CD4-positive, CD25-positive, alpha-beta regulatory T cell (primary cell): ENCODE measurements at places on chromosomes 12 and 14. TPM values are rescaled to one million over a fixed set of nuclear protein-coding genes. Genes with fewer than 3 reads are reported as not detected.

- H3K27ac ChIP-seq: no peak overlapping the region
- no peaks in the 10 kb centered on the region for H3K27me3 ChIP-seq
- DNase-seq: no peak
- H3K36me3 ChIP-seq: no peaks in the 10 kb centered on the region
Measured at GRCh38 chr14:101060171-101060601, 156.7 kb upstream of the RTL1 start.

GRCh38 chr14:105018414-105018813, 2.5 kb downstream of the CDCA4 start:
- no peak overlapping the region for H3K27ac ChIP-seq
- H3K4me1 ChIP-seq: peaks cover 62% of the 10 kb centered on the region
- H3K36me3 ChIP-seq: no peaks in the 10 kb centered on the region
- H3K4me3 ChIP-seq: peak overlapping the region; percentile 26
- DNase-seq: no peak
- no peaks in the 10 kb centered on the region for H3K27me3 ChIP-seq

The DACT1 gene
- polyA plus RNA-seq: 0.13 TPM

The TTC7B gene
- 0.92 TPM for polyA plus RNA-seq

GRCh38 chr14:29709490-29709889, 218.2 kb downstream of the PRKD1 start:
- H3K4me3 ChIP-seq: no peak overlapping the region
- H3K27ac ChIP-seq: no peak overlapping the region
- H3K36me3 ChIP-seq: no peaks in the 10 kb centered on the region
- no peaks in the 10 kb centered on the region for H3K27me3 ChIP-seq
- no peaks in the 10 kb centered on the region for H3K4me1 ChIP-seq
- DNase-seq: no peak

The DBX2 gene
- not detected for polyA plus RNA-seq

- no peaks in the 10 kb centered on the region for H3K4me1 ChIP-seq
- no peaks in the 10 kb centered on the region for H3K36me3 ChIP-seq
- no peak for DNase-seq
- H3K27ac ChIP-seq: no peak overlapping the region
- H3K27me3 ChIP-seq: no peaks in the 10 kb centered on the region
- no peak overlapping the region for H3K4me3 ChIP-seq
Measured at GRCh38 chr12:96131230-96131788, 62.9 kb upstream of the ELK3 start.

- H3K27me3 ChIP-seq: no peaks in the 10 kb centered on the region
- peak overlapping the region; percentile 13 for H3K4me3 ChIP-seq
- no peak for DNase-seq
- no peaks in the 10 kb centered on the region for H3K36me3 ChIP-seq
- peak overlapping the region; percentile 23 for H3K27ac ChIP-seq
- H3K4me1 ChIP-seq: peaks cover 90% of the 10 kb centered on the region
Measured at GRCh38 chr14:104690861-104691455, 1.5 kb downstream of the INF2 start.

GRCh38 chr12:42946871-42947381, 357.4 kb upstream of the PRICKLE1 start:
- H3K27ac ChIP-seq: no peak overlapping the region
- no peak for DNase-seq
- no peaks in the 10 kb centered on the region for H3K27me3 ChIP-seq
- H3K36me3 ChIP-seq: no peaks in the 10 kb centered on the region

The FAM186B gene
- not detected for polyA plus RNA-seq

- peaks cover 44% of the 10 kb centered on the region for H3K4me1 ChIP-seq
- H3K27me3 ChIP-seq: no peaks in the 10 kb centered on the region
- DNase-seq: no peak
- peak overlapping the region; percentile 97 for H3K27ac ChIP-seq
Measured at GRCh38 chr12:56221232-56221756, 428 bp downstream of the RNF41 start.

The GPRC5A gene
- polyA plus RNA-seq: not detected

The GALNT9 gene
- polyA plus RNA-seq: 0.37 TPM

The VDR gene
- 2.8 TPM for polyA plus RNA-seq

DNA sequence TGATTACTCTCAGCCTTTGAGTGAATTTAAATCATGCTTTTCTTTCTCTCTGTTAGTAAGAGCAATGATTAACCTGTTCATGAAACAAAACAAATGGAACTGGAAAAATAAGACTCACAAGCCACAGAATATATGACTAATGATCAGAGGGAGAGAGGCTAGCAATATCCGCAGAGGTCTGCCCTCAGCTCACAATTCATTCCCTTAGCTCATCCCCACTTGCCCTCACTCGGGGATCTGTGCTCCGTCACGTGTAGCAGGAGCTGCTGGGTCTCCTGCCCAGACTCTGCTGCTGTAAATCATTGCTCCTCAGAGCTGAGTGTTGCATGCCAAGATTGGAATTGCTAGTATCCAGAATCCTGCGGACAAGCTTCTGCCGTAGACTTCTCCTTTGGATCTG, 53.1 kb upstream of the GNG2 start:
- H3K27ac ChIP-seq: no peak overlapping the region
- peaks cover 3% of the 10 kb centered on the region for H3K27me3 ChIP-seq
- no peak overlapping the region for H3K4me3 ChIP-seq
- DNase-seq: no peak
- no peaks in the 10 kb centered on the region for H3K36me3 ChIP-seq
- no peaks in the 10 kb centered on the region for H3K4me1 ChIP-seq

The SLC7A8 gene
- polyA plus RNA-seq: 1.1 TPM

DNA sequence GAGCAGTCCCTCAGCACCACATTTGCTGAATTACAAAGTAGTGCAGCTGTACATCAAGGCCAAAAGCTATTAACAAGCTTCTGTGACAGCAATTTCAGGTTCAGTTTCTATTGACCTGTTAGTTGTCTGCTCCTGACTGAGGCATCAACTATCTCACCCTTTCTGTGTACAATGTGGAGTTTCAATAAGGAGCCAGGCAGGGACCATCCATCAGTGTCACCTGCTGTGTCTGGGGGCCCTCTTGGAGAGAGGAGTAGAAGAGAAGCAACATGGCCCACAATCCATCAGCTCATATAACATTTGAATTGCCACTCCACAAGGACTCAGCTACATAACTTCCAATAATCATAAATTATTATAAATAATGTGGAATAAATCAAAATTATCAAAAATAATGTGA, 72.3 kb upstream of the CCDC196 start:
- H3K4me1 ChIP-seq: no peaks in the 10 kb centered on the region
- H3K36me3 ChIP-seq: no peaks in the 10 kb centered on the region
- H3K27me3 ChIP-seq: no peaks in the 10 kb centered on the region
- no peak overlapping the region for H3K27ac ChIP-seq
- no peak for DNase-seq

DNA sequence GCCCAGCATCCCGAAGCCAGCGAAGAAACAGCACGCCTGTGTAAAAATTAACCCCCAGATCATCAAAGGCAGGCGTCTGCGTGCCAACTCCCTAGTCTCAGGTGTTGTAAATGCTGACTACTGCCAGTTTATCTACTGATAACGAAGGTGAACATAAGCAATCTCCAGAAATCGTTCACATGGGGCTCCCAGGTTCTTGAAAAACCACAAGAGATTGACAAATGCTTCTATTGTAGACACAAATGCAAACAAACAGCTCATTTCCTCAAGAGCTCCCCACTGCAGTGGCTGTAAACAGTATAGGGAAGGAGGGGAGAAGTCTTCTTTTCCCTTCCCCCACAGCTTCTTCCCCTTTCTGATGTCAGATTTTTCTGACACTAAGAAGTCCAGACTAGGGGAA, 5.3 kb upstream of the PLEKHG3 start:
- H3K27me3 ChIP-seq: peaks cover 21% of the 10 kb centered on the region
- no peak for DNase-seq
- no peaks in the 10 kb centered on the region for H3K36me3 ChIP-seq
- no peak overlapping the region for H3K27ac ChIP-seq
- H3K4me1 ChIP-seq: peaks cover 22% of the 10 kb centered on the region
- H3K4me3 ChIP-seq: no peak overlapping the region

The TMEM132D gene
- polyA plus RNA-seq: not detected

GRCh38 chr12:17020765-17021164, 414.8 kb upstream of the LMO3 start:
- H3K27ac ChIP-seq: no peak overlapping the region
- no peak overlapping the region for H3K4me3 ChIP-seq
- no peaks in the 10 kb centered on the region for H3K36me3 ChIP-seq
- H3K27me3 ChIP-seq: no peaks in the 10 kb centered on the region
- no peak for DNase-seq

The PTPRB gene
- polyA plus RNA-seq: not detected

- H3K4me3 ChIP-seq: no peak overlapping the region
- no peak overlapping the region for H3K27ac ChIP-seq
- H3K4me1 ChIP-seq: peaks cover 41% of the 10 kb centered on the region
- peaks cover 5% of the 10 kb centered on the region for H3K36me3 ChIP-seq
- DNase-seq: no peak
Measured at GRCh38 chr14:97456462-97456861, 659.3 kb downstream of the VRK1 start.

GRCh38 chr12:18432206-18432605, 170.9 kb downstream of the PIK3C2G start:
- no peak overlapping the region for H3K27ac ChIP-seq
- H3K36me3 ChIP-seq: no peaks in the 10 kb centered on the region
- H3K4me1 ChIP-seq: no peaks in the 10 kb centered on the region

GRCh38 chr12:51848841-51849735, 570 bp upstream of the FIGNL2 start:
- H3K4me3 ChIP-seq: no peak overlapping the region
- no peak for DNase-seq
- H3K36me3 ChIP-seq: no peaks in the 10 kb centered on the region
- H3K27ac ChIP-seq: no peak overlapping the region
- peaks cover 13% of the 10 kb centered on the region for H3K4me1 ChIP-seq

DNA sequence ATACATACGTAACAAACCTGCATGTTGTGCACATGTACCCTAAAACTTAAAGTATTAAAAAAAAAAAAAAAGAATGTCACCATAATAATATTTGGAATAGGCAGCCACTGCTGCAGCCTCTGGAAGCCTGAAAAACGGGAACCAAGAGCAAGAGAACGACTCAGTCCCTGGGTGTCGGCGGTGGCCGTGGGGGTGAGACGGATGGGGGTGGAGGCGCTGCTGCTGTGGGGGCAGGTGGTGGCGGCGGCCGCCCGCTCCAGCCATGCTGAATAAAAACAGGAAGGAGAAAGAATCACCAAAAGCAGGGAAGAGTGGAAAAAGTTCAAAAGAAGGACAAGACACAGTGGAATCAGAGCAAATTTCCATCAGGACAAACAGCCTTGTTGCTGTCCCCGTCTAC, 46.9 kb downstream of the ZFYVE21 start:
- no peaks in the 10 kb centered on the region for H3K4me1 ChIP-seq
- H3K27me3 ChIP-seq: no peaks in the 10 kb centered on the region
- no peak overlapping the region for H3K27ac ChIP-seq
- no peak for DNase-seq
- no peak overlapping the region for H3K4me3 ChIP-seq

DNA sequence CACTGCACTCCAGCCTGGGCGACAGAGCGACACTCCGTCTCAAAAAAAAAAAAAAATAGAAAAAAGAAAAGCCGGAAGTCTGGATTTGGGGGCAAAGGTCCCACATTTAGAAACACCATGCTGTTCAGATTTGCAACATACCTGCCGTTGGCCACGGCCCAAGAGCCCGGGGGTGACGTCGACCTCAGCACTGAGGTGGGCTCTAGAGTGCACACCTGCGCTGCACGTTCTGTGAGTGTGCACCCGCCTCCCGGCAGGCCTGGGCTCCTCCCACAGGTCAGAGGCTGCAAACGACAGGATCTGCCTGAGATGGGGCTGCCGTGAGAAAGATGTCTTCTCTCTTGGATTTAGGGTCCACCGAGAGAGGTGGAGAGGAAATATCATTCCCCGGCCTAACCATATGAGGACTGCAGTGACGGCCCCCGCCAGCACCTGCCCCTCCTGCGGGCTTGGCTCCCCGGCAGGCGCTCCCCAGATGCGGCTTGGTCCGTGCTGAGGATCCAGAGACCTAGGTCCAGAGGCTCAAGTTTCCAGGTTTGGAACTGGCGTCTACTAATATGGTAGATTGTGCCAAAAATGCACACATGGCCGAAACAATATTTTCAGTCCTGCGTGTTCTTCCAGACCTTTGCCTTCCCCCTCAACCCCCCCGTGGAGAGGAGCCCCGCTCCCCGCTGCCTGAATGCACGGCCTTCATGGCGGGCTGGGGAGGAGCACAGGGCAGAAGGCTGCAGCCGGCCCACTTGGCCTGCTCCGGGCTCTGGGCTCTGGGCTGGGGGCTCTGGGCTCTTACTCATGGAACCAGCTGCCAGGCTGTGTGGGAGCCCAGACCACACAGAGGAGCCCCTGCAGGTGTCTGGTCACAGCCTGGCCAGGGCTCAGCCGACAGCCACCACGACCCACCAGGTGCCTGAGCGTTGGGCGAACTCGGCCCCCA, 58.8 kb upstream of the FBRSL1 start:
- H3K4me3 ChIP-seq: no peak overlapping the region
- no peaks in the 10 kb centered on the region for H3K27me3 ChIP-seq
- H3K4me1 ChIP-seq: peaks cover 28% of the 10 kb centered on the region
- H3K27ac ChIP-seq: no peak overlapping the region
- DNase-seq: no peak

DNA sequence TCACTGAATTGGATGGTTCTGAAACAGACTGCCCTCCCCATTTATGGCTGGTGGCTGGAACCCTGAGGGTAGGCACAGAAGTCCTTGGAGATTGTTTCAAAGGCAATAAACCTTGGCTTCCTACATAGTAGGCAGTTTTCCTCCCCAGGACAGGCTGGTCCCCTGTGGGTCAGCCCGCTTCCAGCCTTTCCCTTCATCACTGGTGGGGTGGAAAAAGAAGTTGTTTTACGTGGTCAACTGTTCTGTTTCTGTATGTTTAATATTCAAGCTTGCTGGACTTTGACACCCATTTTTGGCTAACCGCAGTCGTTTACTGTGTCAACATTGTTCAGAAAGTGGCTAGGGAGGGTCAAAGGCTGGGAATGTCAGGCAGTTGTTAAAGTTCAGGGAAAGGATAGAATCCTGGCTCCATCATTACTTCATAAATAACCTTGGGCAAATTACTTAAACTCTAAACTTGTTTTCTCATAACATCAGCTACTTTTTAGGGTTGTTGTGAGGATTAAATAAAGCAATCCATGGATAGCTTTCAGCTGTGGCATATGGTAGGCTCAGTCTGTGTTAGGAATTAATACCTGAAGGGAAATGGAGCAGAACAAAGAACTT, 2.4 kb downstream of the KLHDC2 start:
- H3K4me1 ChIP-seq: peaks cover 34% of the 10 kb centered on the region
- no peak overlapping the region for H3K27ac ChIP-seq
- peak overlapping the region; percentile 37 for H3K4me3 ChIP-seq
- H3K36me3 ChIP-seq: peaks cover 16% of the 10 kb centered on the region

DNA sequence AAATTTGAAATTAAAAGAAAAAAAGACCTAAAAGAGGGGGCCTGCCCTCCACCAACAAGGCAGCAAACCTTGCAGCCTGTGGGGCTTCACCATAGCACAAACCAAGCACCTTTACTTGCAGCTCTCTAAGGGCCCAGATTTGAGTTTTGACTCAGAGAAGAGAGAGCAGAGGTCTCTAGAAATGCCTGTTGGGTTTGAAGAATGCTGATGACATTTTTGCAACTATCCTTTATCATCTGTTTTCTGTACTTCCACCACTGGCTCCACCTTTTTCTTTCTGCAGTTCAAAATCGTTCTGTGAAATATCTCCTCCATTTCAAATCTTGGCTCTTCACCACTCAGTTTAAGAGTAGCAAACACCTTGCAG, 83.8 kb upstream of the HMGA2 start:
- no peaks in the 10 kb centered on the region for H3K36me3 ChIP-seq
- no peak overlapping the region for H3K4me3 ChIP-seq
- H3K4me1 ChIP-seq: peaks cover 9% of the 10 kb centered on the region

GRCh38 chr12:48810903-48811431, 7.3 kb upstream of the CACNB3 start:
- H3K4me1 ChIP-seq: peaks cover 18% of the 10 kb centered on the region
- H3K36me3 ChIP-seq: no peaks in the 10 kb centered on the region
- no peak for DNase-seq
